ENCODE measurements at places on chromosomes 4 and X.

GRCh38 chr4:159195361-159195769, 92.5 kb downstream of the RAPGEF2 start:
- no peak for DNase-seq
- H3K4me1 ChIP-seq: no peaks in the 10 kb centered on the region
- H3K27me3 ChIP-seq: no peaks in the 10 kb centered on the region
- H3K27ac ChIP-seq: no peak overlapping the region

DNA sequence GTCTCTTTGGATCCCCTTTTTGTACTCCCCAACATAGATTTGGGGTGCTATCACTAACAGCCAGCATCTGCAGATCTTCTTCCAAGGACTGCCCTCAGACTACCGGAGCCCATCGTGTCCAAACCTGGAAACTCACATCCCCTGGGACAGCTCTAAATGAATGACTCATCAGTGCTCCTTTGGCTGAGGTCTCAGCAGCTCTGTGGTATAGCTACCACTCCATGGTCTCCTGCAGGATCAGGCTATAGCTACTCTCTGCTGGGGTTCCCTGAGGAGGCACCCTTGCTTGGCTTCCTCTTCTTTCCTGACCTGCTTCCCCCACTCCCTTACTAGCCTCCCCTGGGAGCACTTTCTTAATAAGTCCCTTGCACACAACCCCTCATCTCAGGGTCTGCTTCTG, 97.5 kb upstream of the PRPS2 start:
- H3K27ac ChIP-seq: no peak overlapping the region
- no peaks in the 10 kb centered on the region for H3K27me3 ChIP-seq
- H3K4me1 ChIP-seq: no peaks in the 10 kb centered on the region
- DNase-seq: no peak
- H3K36me3 ChIP-seq: no peaks in the 10 kb centered on the region

GRCh38 chr4:170423137-170423536, 333.4 kb upstream of the AADAT start:
- no peaks in the 10 kb centered on the region for H3K4me1 ChIP-seq
- no peak overlapping the region for H3K27ac ChIP-seq
- no peak for DNase-seq
- no peak overlapping the region for H3K4me3 ChIP-seq
- no peaks in the 10 kb centered on the region for H3K27me3 ChIP-seq

GRCh38 chr4:23947826-23948225, 58.0 kb upstream of the PPARGC1A start:
- no peak overlapping the region for H3K4me3 ChIP-seq
- DNase-seq: no peak
- H3K4me1 ChIP-seq: no peaks in the 10 kb centered on the region
- no peaks in the 10 kb centered on the region for H3K36me3 ChIP-seq
- H3K27ac ChIP-seq: no peak overlapping the region

DNA sequence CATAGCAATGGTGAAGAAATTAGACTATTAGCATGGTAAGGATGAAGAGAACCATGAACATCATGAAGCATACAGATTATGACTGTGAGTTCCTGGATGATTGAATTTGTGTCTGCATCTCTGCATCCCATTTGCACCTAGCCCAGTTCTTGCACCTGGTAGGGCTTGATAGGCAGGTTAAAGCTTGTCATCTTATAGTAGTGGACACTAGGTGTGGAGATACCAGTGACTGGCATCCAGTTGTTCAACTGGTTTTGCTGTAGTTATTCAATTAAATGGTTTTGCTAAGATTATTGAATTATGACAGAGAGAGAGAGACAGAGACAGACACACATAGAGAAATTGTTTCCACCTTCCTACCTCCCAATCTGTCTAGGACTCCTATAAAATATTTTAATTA, 5.0 kb downstream of the ADH7 start:
- no peak overlapping the region for H3K27ac ChIP-seq
- H3K4me3 ChIP-seq: no peak overlapping the region
- H3K27me3 ChIP-seq: no peaks in the 10 kb centered on the region
- no peak for DNase-seq
- no peaks in the 10 kb centered on the region for H3K4me1 ChIP-seq
- no peaks in the 10 kb centered on the region for H3K36me3 ChIP-seq

DNA sequence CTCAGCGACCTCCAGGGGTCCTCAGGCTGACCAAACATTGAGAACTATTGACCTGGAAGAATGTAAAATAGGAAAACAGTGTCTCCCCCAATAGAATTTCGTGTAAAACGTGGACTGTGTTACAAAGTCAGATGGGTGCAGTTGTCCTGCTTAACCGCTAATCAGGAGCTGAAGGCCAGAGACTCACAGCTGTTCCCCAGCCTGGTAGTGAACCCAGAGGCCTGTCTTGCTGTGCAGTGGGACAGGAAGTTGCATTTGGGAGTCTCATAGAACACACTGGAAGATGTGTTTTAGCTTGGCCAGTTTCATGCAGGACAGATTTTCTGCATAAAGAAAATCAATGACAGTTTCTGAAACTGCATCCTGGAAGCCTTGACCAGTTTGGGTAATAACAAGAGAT, 151.5 kb downstream of the PTTG2 start:
- H3K4me3 ChIP-seq: no peak overlapping the region
- H3K36me3 ChIP-seq: no peaks in the 10 kb centered on the region
- DNase-seq: no peak
- peaks cover 18% of the 10 kb centered on the region for H3K4me1 ChIP-seq

DNA sequence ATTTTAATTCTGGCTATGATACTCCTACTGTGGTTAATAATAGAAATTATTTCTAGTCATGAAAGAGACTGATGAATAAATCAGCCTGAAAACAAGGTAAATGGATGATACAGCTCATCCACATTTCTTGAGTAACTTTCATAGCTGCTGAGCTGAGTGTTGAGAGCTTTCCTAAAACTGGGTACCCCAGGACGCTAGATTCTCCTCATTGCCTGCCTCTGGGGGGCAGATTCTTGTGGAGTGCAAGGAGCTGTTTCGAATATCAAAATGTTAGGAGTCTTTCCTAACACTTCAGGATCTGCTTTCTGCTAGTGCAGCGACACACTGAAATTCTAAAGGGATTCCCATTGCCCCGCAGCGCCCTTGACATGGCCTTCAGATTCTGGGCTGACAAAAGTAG, 2.1 kb downstream of the MND1 start:
- no peak overlapping the region for H3K27ac ChIP-seq
- no peak for DNase-seq
- no peaks in the 10 kb centered on the region for H3K27me3 ChIP-seq
- H3K4me1 ChIP-seq: peaks cover 17% of the 10 kb centered on the region

- no peaks in the 10 kb centered on the region for H3K36me3 ChIP-seq
- no peak overlapping the region for H3K4me3 ChIP-seq
Measured at GRCh38 chr4:55793479-55793878, 26.1 kb upstream of the EXOC1L start.

GRCh38 chr4:22672519-22672918, 20.2 kb upstream of the GBA3 start:
- H3K36me3 ChIP-seq: no peaks in the 10 kb centered on the region
- no peaks in the 10 kb centered on the region for H3K27me3 ChIP-seq
- peaks cover 5% of the 10 kb centered on the region for H3K4me1 ChIP-seq
- no peak overlapping the region for H3K27ac ChIP-seq
- DNase-seq: no peak

DNA sequence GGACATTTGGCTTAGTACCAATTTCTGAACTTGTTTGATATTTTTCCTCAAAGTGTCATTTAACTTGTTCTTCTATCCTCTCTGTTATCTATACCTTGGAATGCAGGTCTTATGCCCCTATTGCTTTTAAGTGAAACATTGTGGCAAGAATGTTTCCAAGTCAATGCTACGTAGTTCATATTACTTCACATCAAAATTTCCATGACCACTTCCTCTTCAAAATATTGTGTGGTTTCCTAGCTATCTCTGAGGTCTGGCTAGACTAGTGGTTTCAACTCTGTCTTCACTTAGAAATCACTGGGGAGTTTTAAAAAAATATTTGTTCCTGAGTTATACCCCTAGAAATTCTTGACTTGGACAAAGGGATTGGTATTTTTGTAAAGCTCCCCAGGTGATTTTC, 20.2 kb upstream of the RASGEF1B start:
- H3K4me3 ChIP-seq: no peak overlapping the region
- no peaks in the 10 kb centered on the region for H3K27me3 ChIP-seq
- H3K27ac ChIP-seq: no peak overlapping the region
- peaks cover 15% of the 10 kb centered on the region for H3K4me1 ChIP-seq
- H3K36me3 ChIP-seq: no peaks in the 10 kb centered on the region

DNA sequence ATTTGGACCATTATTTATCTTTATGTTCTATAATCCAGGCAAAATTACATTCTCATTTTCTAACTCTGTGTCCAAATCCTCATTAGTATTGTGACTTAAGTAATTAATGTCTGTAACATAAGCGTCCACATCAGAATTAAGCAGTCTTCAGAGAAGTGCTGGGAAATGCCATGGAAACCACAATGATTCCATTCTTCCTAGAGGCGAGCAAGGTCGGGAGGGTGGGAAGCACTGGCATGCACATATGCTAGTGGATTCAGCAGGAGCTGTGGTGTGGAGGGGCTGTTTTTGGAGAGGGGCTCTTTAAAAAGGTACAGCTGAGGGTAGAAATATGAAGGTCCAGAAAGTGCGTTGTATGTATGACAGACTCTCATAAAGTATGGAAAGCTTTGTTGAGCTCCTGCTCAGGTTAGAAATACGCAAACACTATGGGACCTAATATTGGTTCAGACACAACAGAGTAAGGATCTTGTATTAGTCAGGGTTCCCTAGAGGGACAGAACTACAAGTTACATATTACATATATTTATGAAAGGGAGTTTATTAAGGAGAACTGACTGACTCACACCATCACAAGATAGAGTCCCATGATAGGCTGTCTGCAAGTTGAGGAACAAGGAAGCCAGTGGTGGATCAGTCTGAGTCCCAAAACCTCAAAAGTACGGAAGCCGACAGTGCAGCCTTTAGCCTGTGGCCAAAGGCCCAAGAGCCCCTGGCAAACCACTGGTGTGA, 61.5 kb downstream of the GLRA2 start:
- no peaks in the 10 kb centered on the region for H3K27me3 ChIP-seq
- no peaks in the 10 kb centered on the region for H3K36me3 ChIP-seq
- no peak for DNase-seq
- no peak overlapping the region for H3K27ac ChIP-seq

DNA sequence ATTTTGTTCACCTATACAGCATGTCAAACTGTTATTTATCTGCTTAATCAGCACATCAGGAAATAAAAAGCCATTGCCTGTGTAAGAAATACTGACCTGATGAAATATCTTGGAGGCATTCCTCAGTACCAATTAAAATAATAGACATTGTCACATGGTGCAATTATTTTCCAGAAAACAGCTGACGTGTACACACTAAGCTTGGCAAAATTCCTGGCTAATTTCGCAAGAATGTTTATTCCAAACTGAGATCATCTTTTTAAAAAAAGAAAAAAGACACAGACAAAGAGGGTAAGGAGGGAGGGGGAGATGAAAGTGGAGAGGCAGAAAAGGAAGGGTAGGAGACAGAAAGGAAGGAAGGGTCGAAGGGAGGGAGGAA, 61.9 kb upstream of the NFKB1 start:
- H3K27me3 ChIP-seq: no peaks in the 10 kb centered on the region
- H3K4me1 ChIP-seq: peaks cover 50% of the 10 kb centered on the region
- H3K4me3 ChIP-seq: no peak overlapping the region
- H3K36me3 ChIP-seq: no peaks in the 10 kb centered on the region
- no peak for DNase-seq

DNA sequence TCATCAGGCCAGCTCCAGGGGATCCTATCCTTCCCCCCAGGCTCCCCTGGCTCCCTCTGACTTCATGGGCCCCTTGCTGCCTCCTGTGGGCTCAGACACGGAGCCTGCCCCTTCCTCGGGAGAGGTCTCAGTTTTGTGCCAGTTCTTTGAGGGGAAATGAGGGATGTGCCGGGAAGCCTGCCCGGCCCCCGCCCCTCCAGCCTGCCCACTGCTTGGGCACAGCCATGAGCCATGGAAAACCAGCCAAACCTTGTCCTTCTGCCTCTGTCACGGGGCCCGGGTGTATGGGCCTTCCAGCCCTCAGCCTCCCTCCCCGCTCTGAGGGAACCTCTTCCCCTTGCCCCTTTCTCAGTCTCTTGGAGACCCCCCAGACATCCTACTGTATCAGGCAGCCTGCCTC, 6.8 kb downstream of the BGN start:
- H3K27ac ChIP-seq: no peak overlapping the region
- H3K27me3 ChIP-seq: no peaks in the 10 kb centered on the region
- H3K4me1 ChIP-seq: no peaks in the 10 kb centered on the region

GRCh38 chr4:121690001-121690400, 6.8 kb downstream of the ANXA5 start:
- H3K4me3 ChIP-seq: no peak overlapping the region
- H3K4me1 ChIP-seq: peaks cover 54% of the 10 kb centered on the region
- no peaks in the 10 kb centered on the region for H3K27me3 ChIP-seq
- no peak for DNase-seq
- no peak overlapping the region for H3K27ac ChIP-seq

- peak overlapping the region; percentile 37 for H3K27ac ChIP-seq
- no peaks in the 10 kb centered on the region for H3K36me3 ChIP-seq
- H3K4me1 ChIP-seq: no peaks in the 10 kb centered on the region
- no peak overlapping the region for H3K4me3 ChIP-seq
- no peaks in the 10 kb centered on the region for H3K27me3 ChIP-seq
Measured at GRCh38 chr4:128946916-128947315, 137.4 kb downstream of the JADE1 start.

DNA sequence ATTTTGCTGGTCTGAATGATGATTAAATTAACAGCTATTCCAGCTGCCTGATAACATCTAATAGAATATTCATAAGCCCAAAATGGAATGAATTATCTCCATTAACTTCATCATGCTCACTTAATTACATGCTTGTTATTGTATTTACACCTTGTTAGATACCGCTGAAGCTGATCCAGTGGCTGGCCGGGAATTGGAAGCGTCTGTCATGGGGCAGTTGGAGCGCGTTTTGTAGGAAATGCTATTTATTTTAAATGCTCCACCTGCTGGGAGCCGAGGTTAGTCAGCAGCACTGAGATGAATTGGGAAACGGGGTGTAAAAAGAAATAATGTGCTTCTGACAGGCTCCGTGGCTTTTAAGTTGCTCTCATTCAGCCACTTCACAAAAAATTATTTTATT, 25.2 kb downstream of the ARX start:
- no peak overlapping the region for H3K4me3 ChIP-seq
- no peak for DNase-seq
- H3K36me3 ChIP-seq: no peaks in the 10 kb centered on the region
- no peaks in the 10 kb centered on the region for H3K4me1 ChIP-seq
- H3K27ac ChIP-seq: no peak overlapping the region
- no peaks in the 10 kb centered on the region for H3K27me3 ChIP-seq

DNA sequence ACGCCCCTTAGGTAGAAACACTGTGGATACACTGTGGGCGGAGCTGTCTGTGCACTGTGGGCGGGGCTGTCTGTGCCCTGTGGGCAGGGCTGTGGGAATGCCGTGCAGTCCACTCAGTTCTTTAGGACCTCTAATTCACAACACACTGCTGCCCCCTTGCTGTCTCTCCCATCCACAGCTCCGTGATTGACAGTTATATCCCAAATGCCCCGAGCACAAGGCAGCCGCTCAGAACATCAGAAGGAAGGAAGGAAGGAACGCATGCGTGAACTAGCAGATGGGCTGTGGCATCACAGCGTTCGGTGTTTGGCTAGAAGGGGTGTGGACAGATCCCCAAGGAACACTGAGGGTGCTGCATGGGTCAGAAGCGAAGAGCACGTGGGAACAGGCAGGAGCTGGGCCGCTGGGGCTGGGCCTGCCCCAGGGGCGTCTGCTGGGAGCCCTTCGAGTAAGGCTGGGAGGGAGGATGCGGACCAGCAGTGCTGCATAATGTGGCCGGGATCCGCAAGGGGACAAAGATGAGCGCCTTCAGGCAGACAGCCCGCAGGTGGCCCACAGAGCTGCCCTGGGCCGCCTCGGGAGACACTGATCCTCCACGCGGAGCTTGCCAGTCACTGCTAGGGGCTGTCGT, 29.8 kb downstream of the ACOX3 start:
- no peak overlapping the region for H3K27ac ChIP-seq
- no peaks in the 10 kb centered on the region for H3K4me1 ChIP-seq
- no peaks in the 10 kb centered on the region for H3K27me3 ChIP-seq
- no peak overlapping the region for H3K4me3 ChIP-seq
- H3K36me3 ChIP-seq: no peaks in the 10 kb centered on the region

All from Caco-2 (cell line).